ENCODE measurements at places on chromosomes 12 and 14.

DNA sequence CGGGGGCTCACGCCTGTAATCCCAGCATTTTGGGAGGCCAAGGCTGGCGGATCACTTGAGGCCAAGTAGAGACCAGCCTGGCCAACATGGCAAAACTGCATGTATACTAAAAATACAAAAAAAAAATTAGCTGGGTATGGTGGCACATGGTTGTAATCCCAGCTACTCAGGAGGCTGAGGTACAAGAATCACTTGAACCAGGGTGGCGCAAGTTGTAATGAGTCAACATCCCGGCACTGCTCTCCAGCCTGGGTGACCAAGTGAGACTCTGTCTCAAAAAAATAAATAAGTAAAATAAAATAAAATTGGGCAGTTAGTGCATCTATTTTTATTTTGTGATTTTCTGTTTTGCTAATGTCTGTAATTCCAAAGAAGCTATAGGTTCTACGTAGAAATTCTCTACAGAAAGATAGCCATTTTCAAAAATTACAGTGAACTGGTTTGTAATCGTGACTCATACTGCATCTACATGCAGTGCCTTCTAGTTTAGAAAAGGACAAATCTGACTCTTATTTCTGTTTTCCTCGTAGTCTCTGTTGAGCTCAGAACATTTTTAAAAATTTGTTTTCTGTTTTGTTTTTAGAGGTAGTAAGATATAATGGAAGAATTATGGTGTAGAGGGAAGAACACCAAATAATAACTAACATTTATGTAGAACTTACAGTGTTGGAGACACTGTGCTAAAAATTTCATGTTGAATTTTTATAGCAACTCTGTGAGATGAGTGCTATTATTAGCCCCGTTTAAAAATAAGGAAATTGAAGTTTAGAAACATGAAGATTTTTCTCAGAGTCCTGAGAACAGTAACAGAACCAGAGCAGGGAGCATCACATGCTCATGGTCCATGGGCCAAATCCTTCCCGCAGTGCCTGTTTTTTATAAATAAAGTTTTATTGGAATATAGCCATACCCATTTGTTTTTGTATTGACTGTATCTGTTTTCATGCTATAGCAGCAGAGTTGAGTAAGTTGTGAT lies 201.2 kb downstream of the SYNE2 start:
- no peak for DNase-seq

GRCh38 chr12:31974673-31975072 lies 15.5 kb downstream of the RESF1 start:
- no peak for DNase-seq

DNA sequence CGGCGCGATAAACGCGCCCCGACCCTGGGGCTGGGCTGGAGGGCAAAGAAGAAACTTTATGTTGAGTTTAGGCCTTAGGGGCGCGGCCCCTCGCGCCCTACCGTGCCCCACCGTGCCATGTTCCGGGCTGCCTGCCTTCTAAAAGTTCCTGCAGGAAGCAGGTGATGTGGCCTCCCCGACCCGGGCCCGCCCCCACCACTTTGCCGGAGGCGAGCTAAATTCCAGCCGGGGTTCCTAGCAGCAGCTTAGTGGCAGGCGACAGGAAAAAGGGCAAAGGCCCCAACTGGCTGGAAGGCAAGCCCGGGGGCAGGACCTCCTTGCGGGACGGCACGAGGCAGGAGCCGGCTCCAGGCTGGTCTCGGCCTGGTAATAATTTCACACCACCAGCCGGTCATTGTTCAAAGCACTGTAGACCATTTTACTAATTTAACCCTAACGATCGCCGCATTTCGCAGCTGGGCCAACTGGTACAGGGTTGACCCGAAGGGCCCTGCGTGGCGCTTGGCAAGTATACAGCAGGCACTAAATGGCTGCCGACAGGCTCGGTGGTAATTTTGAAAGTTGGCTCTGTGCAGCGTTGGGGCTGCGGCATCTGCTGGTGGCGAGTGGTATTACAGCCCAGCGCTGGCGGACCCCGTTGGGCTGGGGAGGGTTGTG lies 895 bp upstream of the CCDC88C start:
- DNase-seq: peak; percentile 81

DNA sequence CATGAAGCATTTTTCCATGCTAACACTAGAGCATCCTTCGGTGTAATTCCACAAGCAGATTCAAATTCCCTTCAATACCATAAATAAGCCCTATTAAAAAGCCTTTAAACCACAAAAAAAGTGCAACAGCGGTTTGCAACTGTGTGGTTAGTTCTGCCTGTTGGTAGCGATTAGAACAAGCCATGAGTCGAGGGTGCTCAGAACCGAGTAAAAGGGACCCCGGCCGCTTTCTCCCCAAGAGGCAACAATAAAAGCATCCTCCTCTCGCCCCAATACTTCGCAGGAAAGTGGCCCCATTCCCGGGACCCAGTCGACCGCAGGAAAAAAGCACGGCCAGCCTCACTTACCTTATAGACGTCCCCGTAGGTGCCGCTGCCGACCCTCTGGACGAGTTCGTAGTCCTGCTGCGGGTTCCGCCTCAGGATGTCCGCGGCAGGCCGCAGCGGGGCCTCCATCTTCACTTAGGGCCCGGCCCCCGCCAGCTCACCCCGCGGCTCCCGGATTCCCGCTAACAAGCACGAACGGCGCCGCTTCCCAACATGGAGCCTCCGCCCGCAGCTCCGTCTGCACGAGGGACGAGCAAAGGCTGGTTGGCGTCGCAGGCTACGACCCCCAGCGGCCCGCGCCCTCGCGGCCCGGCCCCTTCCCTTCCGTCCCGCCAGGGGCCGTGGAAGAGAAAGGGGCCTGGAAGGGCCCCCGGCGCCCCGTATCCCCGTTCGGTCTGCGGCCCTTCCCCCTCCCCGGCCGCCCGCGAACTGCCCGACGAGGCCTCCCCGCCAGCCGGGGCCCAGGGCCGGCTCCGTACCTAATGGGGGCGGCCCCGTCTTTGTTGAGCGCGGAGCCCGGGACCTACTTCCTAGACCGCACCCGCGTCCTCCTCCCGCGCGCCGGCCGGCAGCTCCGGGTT lies 521 bp downstream of the MAP4K5 start:
- no peak for DNase-seq

GRCh38 chr12:41536813-41537490 lies 348.8 kb downstream of the PDZRN4 start:
- DNase-seq: no peak

GRCh38 chr14:71586131-71586897 lies 345.9 kb upstream of the RGS6 start:
- no peak for DNase-seq

DNA sequence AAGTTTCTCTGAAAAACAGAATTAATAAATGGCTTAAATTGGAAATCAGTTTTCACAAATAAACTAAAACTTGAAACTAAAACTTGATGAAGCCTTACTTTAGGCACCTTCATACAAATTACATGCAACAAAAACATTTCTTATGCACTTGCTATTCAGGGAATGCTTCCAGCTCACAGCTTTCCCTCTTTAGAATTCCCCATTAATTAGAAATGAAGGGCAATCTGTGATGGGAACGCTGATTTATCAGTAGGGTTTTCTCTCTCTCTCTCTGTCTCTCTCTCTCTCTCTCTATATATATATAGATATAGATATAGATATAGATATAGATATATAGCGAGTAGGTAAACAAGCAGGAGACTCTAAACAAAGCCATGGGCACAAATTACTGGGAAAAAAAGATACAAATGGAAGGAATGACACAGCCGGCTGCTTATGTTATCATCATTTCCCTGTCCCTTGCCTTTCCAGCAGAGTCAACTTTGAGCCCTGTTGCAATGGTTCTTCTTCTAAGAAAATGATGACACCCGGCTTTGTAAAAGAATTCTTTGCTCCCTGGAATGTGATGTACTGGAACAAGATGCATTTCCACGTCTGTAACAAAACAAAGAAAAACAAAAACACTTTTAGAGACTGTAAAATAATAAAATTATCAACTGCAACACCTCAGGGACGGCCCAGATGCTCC lies 1121.6 kb upstream of the TMEM132C start:
- no peak for DNase-seq

GRCh38 chr12:65853489-65854157 lies 29.3 kb downstream of the HMGA2 start:
- DNase-seq: no peak

- DNase-seq: no peak
Observed at GRCh38 chr14:102802834-102803523, 25.7 kb downstream of the TRAF3 start.

- DNase-seq: no peak
Observed at GRCh38 chr12:47268501-47269454, 189.0 kb upstream of the AMIGO2 start.
